ENCODE measurements at places on chromosomes 12 and 14.
A peak's percentile ranks its signal among the peaks of the same experiment; 100 is the strongest.

GRCh38 chr14:33717866-33718265 is 233.0 kb downstream of the EGLN3 start:
- no peak for DNase-seq

DNA sequence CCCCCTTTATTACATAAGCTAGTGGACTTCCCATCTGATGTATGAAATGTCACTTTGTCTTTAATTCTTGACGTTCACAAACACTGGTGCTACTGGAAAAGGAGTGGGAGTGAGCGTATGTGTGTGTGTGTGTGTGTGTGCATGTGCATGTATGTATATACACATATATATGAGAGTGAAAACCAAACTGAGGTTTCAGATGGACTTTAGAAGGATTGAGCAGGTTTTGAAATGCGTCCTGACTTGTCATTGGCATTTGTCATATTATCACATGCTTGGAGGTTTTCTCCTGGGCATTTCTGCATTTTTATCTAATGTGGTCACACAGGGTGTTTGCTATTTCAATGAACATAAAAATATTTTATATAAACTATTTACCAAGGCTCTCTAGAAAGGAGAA is 1085.9 kb downstream of the BCL11B start:
- DNase-seq, result no peak

DNA sequence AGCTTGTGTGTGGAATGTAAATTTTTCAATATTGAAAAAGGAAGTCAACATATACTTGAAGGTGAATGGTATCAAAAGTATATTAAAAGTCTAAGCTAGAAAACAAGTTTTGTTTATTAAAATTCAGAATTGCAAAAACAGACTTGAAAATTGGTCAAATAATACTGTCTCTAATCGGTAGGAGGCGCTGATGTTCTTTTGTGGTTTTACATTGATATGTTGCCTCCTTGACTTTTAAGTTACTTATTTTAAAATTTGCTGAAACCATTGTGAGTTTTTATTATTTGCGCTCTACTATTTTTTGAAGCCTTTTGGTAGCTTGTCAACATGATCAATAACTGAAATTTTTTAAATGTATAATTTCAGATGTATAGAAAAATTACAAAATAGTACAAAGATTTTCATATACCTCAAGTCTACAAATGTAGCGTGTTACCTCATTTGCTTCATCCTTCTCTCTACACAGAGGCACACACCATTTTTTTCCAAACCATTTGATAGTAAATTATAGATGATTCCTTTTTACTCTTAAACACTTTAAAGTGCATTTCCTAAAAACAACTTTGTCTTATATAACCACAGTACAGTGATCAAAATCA is 6.9 kb downstream of the RTRAF start:
- peak; percentile 32 for DNase-seq

DNA sequence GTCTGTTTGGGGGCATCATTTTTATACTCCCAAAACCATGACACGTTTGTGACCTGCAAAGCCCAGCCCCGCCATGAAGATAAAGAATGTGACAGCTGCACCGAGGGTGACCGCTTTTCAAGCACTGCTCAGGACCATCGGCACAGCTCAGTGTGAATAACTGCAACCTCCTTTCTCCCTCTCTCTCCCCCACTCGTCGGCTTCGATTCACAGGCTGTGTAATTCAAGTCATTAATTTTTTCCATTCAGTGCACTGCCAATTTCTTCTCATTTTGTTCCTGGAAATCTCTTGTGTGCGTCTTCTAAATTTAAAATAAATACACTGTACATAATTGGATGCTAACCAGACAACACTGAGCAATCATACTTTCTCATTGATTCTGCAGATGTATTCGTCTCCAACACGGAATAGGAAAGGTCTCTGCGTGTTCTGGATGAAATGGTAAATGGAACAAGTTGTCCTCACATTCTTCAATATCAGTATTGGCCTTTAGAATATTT is 260.8 kb downstream of the TTC8 start:
- no peak for DNase-seq

GRCh38 chr12:59570145-59570544 is 25.7 kb upstream of the SLC16A7 start:
- DNase-seq, result no peak

DNA sequence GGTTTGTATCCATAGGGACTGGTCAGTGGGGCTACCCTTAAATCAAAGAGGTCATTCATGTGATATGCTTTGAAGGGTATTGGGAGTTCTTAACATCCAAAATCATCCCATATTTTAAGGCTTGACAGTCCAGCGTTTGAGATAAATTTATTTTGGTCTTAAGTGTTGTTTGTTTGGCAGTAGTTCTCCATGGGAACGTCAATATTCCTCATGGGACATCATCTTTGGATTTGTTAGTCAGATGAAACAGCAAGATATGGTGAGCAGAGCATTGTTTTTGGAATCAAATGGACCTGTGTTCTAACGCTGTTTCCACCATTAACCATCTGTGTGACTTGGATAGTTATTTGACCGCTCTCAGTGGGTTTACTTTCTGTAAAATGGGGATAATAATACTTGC is 45.9 kb upstream of the GSG1 start:
- DNase-seq, result no peak

GRCh38 chr12:6276956-6277620 is 33.4 kb upstream of the PLEKHG6 start:
- DNase-seq, result no peak

DNA sequence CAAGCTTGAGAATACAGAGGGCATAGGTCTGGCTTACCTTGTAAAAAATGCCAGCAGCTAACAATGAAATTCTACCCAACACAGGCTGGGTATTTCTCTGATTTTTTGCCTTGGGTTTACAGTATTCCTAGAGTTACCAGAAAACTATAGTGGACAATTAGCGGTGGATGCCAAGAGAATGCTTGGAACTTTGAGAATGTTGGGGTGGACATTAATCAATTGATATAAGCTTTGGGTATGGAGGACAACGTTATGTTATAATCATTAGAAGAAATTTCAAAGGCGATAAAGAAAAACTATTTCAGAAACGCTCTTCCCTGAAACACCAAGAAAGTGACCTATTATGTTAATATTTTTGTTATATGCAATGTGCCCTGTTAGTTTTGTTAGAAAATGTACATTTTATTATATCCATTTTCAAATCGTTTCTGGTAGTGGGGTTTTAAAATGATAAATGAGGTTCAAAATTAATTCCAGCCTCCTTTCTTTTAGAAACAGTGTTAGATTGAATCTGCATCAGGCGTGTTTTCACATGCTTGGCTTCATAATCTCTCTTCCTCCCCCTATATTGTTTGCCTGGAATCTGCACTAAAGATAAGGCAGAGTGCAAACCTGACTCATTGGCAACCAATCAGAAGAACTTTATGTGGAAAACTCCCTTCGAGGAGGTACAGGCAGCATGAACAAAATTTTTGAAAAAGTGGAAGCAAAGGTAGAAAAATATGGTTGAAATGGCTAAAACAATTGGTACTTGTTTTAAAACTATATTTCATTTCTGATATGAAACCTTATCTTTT is 1.4 kb upstream of the PTPRQ start:
- no peak for DNase-seq

DNA sequence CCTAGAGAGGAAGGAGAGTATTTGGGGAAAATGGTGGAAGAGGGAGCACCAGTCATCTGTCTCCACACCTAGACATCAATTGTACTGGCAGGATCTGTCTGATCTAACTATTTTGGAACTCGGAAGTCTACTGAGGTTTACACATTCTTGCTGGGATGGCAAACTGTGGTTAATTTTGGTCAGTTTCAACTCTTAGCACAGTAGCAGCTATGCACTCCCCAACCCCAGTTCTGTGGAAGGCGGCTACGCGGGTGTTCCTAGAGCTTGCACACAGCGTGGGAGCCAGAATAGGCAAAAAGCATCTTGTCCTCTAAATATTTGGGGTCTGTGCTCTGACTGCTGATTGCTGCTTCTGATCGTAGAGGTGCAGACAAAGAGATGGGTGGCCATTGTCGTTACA is 33.8 kb downstream of the TECPR2 start:
- DNase-seq, result no peak

- DNase-seq, result no peak
Observed at GRCh38 chr14:76868454-76869170, 42.4 kb downstream of the LRRC74A start.

DNA sequence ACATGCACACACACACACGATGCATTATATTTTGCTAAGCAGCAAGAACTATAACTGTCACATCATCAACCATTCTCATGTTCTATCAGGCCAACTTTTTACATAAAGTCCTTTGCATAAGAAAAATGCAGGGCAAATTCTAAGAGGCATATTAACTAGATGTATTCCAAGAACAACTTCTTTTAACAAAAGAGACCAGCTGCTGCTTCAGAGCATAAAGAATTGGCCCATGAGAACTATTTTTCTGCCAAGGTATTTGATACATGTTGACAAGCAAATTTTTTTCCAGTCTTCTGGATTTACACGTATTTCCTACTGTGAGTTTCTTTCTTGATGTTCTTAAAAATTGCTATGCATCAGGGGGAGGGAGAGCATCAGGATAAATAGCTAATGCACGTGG is 27.2 kb downstream of the GLT8D2 start:
- no peak for DNase-seq

- DNase-seq, result no peak
Observed at GRCh38 chr14:77037938-77038568, 9.5 kb upstream of the IRF2BPL start.

DNA sequence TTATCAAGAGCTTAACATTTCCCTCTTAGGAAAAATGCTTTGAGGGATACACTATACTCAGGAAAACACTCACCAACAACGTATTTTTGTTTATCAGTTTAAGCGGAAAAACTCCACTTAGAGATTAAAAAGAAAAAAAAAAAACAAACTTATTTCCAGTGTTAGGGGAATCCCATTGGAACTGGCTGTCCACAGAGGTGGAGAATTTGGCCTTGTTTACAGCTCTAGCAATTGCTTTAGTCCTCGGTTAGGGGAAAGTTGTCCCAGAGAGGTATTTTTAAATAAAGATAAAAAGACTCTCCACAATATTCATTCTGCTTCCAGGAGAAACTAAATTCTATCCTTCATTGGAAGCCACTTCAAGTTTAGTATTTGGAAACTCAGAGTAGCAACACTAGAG is 21.6 kb upstream of the BMP4 start:
- no peak for DNase-seq

DNA sequence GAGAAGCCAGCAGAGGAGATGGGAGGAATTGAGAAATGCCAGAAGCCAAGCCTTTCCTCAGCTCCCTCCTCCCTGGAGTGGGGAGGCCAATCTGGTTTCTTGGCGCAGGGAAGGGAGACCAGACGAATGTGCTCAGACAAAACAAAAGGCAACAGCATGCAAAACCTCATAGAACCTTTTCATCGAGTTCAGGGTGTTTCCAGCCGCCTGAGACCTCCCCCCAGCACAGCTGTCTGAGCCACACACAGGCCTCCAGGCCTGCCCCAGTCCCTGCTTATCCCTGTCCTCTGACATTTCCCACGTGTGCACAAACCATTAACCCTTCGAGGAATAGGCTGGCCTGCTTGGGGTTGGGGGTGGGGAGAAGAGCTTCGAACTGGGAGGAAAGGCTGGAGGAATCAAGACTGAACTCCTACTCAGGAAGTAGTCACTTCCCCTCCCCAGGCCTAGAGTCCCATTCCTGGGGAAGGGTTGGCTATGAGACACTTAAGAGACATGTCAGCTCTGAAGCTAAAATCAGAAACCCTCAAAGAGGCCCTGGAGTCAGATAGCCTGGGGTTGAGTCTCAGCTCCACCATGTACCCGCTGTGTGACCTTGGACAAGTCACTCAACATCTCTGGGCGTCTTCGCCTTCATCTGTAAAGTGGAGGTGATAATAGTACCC is 10.7 kb downstream of the TBX3 start:
- DNase-seq, result peak; percentile 87

GRCh38 chr12:122871851-122872780 is 23.8 kb downstream of the VPS37B start:
- DNase-seq, result peak; percentile 60

DNA sequence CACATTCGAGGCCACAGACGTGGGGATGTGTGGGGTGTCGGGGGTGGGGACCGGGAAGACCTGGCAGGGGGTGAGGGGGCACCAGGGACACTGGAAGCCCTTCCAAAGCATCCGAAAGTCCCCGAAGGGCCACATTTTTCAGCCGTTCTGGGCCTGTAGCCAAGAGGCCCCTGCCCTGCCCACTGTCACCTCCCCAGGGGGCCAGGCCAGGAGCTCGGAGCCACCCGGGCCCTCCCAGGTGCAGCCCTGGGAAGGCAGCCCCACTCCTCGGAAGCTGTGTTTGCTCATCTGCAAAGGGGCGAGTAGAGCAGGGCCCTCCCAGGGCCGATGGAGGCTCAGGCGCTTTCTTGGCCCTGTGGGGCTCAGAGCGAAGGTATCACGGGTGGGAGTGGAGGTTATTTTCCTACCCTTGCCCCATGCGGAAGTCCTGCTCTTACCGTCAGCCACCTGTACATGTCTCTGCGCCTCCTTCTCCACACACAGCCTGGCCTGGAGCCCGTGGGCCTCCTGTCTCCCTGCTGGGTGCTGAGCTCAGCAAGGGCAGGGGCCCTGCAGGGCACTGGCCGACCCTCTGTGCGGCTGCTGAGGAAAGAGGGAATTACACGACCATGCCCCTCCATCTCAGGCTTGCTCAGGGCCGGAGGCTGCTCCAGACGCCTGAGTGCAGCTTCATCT is 27.2 kb downstream of the NOC4L start:
- DNase-seq, result no peak

GRCh38 chr14:20866194-20866593 is 25.0 kb upstream of the RNASE3 start:
- DNase-seq, result no peak

Measured in AG09319 (cell line).